ENCODE measurements at places on chromosomes 1 and 21. TPM values are rescaled to one million over a fixed set of nuclear protein-coding genes. Genes with fewer than 3 reads are reported as not detected.

DNA sequence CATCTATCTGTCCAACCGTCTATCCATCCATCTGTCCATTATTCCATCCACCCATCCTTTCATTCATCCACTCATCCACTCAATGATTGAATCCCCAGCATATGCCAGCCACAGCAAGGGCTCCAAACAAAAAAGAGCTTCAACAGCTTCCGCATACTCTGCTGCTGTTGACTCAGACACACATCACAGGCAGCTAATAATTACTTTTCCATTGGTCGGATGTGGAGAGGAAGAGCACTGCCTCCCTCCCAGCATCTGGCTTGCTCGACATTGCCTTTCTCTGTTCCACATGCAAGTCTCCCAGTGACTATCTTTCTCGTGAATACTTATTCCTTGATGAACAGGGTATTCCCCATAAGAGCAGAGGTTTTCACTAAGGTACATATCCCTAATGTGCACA is 176.5 kb downstream of the HIVEP3 start:
- no peak for DNase-seq

DNA sequence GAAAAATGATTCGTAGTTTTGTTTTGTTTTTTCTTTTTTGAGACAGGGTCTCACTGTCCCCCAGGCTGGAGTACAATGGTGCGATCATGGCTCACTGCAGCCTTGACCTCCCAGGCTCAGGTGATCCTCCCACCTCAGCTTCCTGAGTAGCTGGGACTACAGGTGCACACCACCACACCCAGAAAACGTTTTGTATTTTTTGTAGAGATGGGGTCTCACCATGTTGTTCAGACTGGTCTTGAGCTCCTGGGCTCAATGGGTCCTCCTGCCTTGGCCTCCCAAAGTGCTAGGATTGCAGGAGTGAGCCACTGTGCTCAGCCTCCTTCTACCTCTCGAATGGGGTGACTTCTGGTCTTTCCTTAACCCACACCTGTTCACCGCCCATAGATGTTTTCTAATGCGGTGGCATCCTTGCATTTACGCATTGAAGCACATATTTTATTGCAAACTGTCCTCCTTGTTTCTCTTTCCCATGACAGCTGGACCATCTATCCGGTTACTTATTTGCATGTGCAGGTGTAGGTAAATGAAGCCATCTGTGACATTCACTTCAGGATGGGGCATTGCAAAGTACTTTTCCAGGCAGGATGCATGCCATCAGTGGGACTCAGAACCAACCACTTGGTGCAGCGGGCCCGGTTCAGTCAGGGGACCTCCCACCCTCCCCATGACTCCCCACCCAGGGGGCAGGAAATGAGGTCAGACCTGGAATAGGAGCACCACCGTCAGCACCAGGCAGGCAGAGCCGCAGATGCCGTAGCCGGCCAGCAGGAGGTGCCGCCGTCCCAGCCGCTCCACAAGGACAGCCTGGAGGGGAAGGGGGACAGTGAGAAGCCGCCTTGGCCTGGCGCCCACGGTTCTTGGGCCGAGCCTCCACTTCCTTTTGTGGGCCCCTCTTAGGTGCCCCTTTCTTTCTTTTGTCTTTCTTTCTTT is 16.5 kb downstream of the SLC2A7 start:
- no peak for DNase-seq

GRCh38 chr1:981491-981954 is 370 bp downstream of the PERM1 start:
- no peak for DNase-seq

- DNase-seq = peak; percentile 24
These were observed 176.8 kb upstream of the USP25 start for GRCh38 chr21:15552914-15553494.

- DNase-seq = peak; percentile 49
These were observed 73.6 kb downstream of the TBX15 start for GRCh38 chr1:118914379-118915161.

- peak; percentile 79 for DNase-seq
These were observed 1.5 kb upstream of the COX20 start for GRCh38 chr1:244833734-244834542.

GRCh38 chr1:75132812-75133619 is 1.2 kb upstream of the LHX8 start:
- no peak for DNase-seq

TCHH gene
- total RNA-seq = 0.03 TPM

MYBPH gene
- not detected for total RNA-seq

VSIG8 gene
- 0.13 TPM for total RNA-seq

Measured in HT-29 (cell line).